ENCODE measurements at places on chromosomes 7 and 10.

- no peak for DNase-seq
Observed at GRCh38 chr7:18960725-18961124, 156.7 kb downstream of the TWIST1 start.

DNA sequence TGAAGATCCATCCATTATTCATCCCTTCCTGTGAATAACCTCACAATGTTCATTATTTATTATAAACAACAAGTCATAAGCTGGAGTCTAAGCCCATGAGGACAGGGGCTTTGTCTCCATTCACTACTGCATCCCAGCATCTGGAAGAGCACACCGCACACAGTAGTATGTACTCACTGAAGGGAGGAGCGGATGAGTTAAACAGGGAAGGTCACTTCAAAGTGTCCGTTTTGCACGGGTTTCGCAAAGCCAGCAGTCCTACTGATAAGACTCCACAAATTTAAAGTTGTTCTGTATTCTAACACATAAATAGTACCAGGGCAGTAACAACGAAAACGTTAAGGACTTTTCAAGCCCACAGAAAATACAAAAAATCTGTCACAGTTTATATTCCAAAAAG lies 167.9 kb downstream of the PARD3 start:
- DNase-seq, result no peak

DNA sequence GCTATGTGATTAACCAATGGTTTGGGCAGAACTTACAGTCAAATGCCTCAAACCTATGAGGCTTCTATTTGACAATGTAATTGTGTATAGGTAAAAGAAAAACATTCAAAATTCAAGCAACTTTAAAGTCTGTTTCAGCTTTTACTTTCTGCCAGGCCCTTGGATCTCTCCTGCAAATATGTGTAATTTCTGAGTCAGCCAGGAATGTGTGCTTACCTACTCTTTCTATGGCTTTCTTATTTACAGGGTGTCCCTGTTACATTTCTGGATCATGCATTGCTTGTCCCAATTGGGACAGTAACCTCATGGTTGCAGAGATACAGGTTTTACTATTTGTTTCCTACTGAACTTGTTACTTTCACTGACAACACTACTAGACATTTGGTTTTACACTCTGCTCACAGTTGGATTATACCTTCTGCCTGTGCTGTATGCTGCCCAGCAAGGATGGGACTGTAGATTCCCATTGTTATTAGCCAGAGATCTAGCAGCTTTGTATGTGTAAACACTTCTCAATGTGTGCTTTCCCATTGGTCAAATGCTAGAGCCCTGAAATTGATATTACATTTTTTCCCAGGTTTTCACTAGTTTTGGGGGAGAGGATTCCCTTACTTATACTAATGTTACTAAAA lies 355.3 kb downstream of the ARL4A start:
- no peak for DNase-seq

DNA sequence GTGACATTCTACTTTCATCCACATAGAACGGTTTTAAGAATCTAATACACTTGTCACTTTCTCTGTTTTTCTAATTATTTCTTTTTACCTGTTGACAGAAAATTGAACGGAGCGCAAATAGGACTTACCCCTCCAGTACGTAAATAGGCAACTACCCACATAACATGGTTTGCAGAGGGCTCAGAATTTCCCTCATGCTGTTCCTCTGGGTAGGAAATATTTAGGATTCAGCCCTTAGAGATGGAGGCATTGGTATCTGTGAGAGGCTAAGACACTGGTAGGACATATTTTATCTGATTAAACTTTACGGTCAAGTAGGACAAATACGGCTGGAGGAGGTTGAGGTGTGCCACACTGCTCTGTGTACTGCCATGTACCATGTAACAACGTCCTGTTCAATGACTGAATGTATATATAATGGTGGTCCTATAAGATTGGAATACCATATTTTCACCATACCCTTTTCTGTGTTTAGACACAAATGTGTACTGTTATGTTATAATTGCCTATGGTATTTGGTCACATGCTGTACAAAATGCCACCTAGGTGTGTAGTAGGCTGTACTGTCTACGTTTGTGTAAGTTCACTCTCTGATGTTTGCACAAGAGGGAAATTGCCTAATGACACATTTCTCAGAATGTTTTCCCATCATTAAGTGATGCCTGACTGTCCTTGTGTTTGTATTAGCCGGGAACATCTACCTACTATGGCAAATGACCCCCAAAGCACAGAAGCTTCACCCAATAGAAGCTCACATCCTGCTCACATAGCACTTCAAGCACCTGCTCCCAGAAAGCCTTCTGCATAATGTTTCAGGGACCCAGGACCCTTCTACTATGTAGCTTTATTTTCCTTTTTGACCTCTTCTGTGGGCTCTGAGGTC lies 429.4 kb upstream of the AKR1E2 start:
- DNase-seq, result no peak

DNA sequence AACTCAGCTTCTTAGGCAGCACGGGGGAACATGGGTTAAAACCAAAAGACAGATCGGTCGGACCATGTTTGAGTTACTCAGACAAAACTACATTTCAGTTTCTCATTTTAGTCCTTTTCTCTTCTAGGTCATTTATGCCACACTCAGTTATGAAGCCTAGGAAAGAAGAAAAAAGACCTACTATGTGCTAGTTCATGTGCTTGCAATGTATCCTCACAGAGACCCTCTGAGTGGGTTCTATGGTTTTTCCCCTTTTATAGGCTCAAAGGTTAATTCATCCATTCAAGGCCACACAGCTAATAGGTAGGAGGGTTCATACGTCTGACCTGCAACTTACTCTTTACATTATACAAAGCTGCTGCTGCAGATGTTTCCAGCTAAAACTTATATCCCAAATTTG lies 104.7 kb upstream of the ZNF438 start:
- DNase-seq, result no peak

DNA sequence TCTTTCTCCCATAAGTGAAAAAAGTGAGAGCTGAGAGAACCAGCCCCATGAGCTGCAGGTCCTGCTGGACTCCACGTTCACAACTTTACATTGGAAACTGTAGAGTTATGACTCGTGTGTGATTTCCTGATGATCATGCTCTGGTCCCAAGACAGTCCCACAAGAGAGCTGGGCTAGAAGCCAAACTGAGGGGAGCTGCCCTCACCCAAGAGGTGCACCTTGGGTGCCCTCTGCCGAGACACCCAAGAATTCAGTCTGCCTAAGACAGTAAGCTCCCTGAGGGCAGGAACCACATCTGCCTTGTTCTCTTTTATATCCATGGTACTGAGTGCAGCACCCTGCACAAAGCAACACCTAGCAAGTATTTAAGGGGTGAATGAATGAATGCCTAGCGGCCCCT lies 112.8 kb upstream of the SFMBT2 start:
- DNase-seq, result no peak

DNA sequence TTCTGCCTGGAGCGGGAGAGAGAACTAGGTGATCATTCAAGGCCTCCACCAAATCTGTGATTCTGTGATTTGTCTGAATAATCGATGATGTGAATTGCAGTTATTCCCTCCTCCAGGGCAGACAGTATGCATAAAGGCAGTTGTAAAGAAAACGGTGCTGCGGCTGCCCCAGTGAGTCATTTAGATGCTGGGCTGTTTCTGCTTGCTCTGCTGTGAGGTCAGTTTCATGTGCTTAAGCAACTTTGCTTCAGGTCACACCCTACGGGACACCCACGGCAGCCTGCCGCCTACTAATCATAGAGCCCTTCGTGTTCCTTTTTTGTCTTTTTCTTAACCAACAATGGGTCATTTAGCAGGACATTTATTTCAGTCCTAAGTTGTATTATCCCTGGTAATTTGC lies 158.1 kb upstream of the PITRM1 start:
- no peak for DNase-seq

- no peak for DNase-seq
Observed at GRCh38 chr10:14369906-14370305, 39.2 kb upstream of the FRMD4A start.

- DNase-seq, result no peak
Observed at GRCh38 chr10:74891053-74891452, 64.7 kb downstream of the KAT6B start.

GRCh38 chr10:641149-642010 lies 48.1 kb downstream of the DIP2C start:
- no peak for DNase-seq

- no peak for DNase-seq
Observed at GRCh38 chr7:155188357-155188756, 109.3 kb upstream of the INSIG1 start.

DNA sequence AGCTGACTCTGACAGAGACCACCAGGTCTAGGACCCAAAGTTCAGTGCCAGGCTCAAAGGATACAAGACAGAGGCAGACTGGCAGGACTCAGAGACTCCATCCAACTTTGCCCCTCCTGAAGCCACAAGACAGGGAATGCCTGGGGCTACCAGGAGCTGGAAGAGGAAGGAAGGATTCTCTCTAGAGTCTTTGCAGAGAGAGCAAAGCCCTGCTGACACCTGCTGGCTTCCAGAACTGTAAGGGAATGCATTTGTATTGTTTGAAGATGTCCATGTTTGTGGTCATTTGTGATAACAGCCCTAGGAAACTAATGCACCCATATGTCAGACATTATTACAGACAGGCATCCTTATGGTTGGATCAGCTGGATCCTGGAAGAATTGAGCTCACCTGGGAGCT lies 132.3 kb upstream of the C7orf33 start:
- no peak for DNase-seq

- DNase-seq, result no peak
Observed at GRCh38 chr10:131673396-131673795, 227.4 kb upstream of the PPP2R2D start.

DNA sequence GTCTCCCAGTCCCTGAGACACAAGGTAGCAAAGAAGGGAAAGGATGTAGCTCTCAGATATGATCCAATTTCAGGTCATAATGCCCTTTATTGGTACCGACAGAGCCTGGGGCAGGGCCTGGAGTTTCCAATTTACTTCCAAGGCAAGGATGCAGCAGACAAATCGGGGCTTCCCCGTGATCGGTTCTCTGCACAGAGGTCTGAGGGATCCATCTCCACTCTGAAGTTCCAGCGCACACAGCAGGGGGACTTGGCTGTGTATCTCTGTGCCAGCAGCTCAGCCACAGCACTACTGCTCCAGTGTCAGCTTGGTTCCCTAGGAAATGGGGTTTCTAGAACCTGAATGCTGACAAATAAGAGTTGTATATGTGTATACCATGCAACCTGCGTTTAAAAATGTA lies 74.6 kb upstream of the PRSS58 start:
- no peak for DNase-seq

DNA sequence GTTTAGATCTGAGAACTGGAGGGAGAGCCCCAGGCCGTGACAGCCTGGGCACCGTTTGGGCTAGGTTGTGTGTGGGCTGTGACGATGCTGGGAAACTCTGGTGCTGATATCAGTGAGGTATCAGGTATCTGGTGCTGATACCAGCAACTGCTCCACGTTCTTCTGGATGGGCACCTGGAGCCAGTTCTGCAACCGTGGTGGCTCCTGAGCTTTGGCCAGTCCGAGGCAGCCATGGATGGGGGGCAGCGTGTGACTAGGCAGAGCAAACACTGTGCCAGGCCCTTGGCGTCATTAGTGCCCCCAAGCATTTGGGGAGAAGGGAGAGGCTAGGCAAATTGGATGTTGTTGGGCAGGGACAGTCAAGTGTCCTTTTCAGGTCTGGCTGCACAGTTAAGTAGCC lies 57.9 kb downstream of the ZNF467 start:
- DNase-seq, result no peak

DNA sequence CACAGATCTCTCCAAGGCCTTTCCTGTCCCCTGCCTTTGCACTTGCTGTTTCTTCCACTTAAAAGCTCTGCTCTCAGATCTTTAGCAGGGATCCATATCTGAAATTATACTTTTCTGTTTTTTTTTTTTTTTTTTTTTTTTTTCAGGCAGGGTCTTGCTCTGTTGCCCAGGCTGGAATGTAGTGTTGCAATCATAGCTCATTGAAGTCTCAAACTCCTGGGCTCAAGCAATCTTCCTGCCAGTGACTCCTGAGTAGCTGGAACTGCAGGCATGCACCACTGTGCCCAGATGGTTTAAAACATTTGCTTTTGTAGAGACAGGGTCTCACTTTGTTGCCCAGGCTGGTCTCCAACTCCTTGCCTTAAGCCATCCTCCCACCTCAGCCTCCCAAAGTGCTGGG lies 5.0 kb upstream of the TSPAN15 start:
- DNase-seq, result no peak

DNA sequence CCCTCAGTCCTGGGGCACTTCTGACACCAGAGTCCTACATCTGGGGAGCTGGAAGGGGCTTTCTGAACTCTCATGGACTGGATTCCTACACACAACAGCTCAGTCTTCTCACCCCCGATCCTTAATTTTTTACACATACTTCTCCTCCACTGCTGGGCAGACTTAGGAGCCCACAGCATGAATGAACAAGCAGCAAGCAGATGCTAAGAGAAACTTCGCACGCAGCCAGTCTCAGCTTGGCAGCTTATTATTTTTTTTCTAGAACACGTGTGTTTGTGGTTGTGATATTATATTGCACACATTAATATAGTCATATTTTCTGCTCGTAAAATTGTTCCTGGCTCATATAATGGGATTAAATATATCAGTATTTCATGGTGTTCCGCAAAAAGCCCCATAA lies 50.9 kb upstream of the LOXL4 start:
- no peak for DNase-seq

DNA sequence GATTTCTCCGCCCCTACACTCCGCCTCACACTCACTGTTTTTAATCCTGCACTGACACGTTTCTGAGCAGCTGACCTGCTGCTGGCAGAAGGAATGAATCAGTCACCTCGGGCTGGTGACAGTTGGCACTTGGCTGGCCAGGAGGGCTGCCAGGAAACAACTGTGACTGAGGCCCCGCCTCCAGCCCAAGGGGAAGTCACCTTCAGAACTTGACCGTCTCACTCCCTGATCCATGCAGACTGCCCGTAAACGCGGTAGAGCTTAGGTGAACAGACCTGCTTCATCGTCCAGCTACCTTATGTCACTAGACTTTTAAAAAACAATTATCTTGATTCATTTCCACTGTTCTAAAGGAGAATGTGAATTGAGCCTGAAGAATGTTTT lies 107.5 kb downstream of the DOCK1 start:
- no peak for DNase-seq

DNA sequence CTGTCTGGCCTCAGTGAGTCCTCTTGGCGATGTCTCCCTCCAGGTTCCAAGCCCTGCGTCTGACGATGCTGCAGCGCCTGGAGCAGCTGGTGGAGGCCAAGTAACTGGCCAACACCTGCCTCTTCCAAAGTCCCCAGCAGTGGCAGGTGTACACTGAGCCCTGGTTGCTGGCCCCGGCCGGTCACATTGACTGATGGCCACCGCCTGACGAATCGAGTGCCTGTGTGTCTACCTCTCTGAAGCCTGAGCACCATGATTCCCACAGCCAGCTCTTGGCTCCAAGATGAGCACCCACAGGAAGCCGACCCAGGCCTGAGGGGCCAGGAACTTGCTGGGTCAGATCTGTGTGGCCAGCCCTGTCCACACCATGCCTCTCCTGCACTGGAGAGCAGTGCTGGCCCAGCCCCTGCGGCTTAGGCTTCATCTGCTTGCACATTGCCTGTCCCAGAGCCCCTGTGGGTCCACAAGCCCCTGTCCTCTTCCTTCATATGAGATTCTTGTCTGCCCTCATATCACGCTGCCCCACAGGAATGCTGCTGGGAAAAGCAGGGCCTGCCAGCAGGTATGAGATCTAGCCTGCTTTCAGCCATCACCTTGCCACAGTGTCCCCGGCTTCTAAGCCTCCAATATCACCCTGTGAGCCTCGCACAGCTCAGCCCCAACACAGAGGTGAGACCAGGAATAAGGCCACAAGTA lies 7.3 kb upstream of the ZNF22 start:
- no peak for DNase-seq
